Mesothelial cell of epicardium (in vitro differentiated cells): ENCODE measurements at places on chromosomes 13 and 19.

- no peak for DNase-seq
- H3K27ac ChIP-seq, result no peak overlapping the region
- peaks cover 16% of the 10 kb centered on the region for H3K27me3 ChIP-seq
- no peaks in the 10 kb centered on the region for H3K36me3 ChIP-seq
Measured at GRCh38 chr13:96551546-96551945, 442.7 kb downstream of the OXGR1 start.

DNA sequence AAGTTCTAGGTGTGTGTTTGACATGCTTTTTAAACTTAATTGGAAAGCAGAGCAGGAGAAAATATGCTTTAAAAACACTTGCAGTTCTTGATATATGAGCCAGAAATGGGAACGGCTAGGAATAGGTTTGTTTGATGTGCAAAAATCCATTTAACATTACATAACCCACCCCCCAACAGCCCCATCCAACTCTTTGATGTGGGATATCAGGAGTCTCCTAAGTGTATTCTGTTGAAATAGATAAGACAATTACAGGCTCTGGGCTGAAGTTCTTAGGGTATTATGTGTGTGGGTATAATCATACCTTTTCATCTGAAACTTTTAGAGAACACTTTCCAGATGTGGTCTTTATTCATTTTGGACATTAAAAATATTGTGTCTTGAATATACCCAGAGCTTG is 240.4 kb upstream of the CSNK1A1L start:
- peaks cover 7% of the 10 kb centered on the region for H3K36me3 ChIP-seq
- H3K4me3 ChIP-seq, result no peak overlapping the region
- H3K27ac ChIP-seq, result peak overlapping the region; percentile 67
- DNase-seq, result no peak
- H3K4me1 ChIP-seq, result peaks cover 45% of the 10 kb centered on the region

GRCh38 chr13:63680704-63681103 is 2265.1 kb upstream of the PCDH20 start:
- peaks cover 2% of the 10 kb centered on the region for H3K4me1 ChIP-seq
- no peak overlapping the region for H3K27ac ChIP-seq
- peaks cover 7% of the 10 kb centered on the region for H3K36me3 ChIP-seq
- no peak overlapping the region for H3K4me3 ChIP-seq
- DNase-seq, result no peak

DNA sequence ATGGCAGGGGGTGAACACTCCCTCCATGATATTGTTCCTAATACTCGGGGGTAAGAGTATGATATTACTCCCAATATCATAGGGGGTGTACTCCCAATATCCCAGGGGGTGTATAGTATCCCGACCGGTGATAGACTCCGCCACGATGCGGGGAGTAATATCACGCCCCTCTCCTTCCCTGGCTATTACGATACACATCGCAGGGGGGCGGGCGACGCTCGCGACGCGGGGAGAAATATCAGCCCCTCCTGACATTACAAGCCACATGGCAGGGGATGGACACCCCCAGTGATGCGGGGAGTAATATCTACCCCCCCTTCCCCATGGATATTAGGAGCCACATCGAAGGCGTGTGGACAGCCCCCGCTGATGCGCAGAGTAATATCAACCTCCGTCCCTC is 3.2 kb upstream of the RGCC start:
- DNase-seq, result no peak
- peaks cover 2% of the 10 kb centered on the region for H3K4me1 ChIP-seq
- H3K27me3 ChIP-seq, result peaks cover 60% of the 10 kb centered on the region
- H3K36me3 ChIP-seq, result no peaks in the 10 kb centered on the region

DNA sequence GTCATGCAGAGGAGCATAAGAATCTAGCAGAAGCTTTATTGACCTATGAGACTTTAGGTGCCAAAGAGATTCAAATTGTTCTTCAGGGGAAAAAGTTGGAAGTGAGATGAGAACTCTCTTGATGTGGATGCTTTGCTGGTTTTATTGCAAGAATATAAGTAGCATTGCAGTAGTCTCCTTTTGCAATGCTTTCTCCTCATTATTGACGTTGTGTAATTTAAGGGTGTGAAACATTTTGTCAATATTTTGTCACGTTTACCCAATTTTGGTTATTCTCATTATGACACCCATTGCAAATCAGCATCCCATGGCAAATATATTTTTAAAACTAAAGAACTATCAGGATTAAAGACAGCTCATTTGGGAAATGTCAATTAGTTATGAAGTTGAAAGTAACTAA is 11.9 kb upstream of the LILRB5 start:
- H3K4me1 ChIP-seq, result no peaks in the 10 kb centered on the region
- H3K4me3 ChIP-seq, result no peak overlapping the region
- H3K27me3 ChIP-seq, result peaks cover 60% of the 10 kb centered on the region
- DNase-seq, result no peak

DNA sequence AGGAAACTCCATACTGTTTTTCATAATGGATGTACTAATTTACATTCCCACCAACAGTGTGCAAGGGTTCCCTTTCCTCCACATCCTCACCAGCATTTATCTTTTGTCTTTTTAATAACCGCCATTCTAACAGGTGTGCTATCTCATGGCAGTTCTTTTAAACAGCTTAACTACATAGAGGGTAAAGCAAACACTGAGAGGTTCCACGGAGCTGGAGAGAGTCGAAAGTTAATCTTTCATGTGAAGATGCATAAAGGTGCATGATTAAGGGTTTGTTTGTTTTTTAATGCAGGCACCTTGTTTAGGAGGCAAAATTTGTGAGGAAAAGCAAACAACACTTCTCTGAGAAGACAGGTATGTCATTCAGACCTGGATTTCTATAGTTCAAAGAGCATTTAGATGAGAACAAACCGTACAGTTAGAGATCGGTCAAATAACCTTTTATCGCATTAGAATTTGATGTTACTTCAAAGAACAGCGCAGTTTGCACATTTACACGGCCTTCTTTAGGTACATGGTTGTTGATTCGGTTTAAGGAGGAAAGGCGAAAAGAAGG is 193.9 kb downstream of the RBM26 start:
- no peak overlapping the region for H3K27ac ChIP-seq
- no peaks in the 10 kb centered on the region for H3K4me1 ChIP-seq
- DNase-seq, result no peak
- H3K36me3 ChIP-seq, result no peaks in the 10 kb centered on the region
